Activated CD4-positive, alpha-beta T cell treated with anti-CD3 and anti-CD28 coated beads, Interleukin-2, amount 10 ng/mL, durations not matched to agents 7 days and 5 days (primary cell): ENCODE measurements at places on chromosomes 6 and 20.

DNA sequence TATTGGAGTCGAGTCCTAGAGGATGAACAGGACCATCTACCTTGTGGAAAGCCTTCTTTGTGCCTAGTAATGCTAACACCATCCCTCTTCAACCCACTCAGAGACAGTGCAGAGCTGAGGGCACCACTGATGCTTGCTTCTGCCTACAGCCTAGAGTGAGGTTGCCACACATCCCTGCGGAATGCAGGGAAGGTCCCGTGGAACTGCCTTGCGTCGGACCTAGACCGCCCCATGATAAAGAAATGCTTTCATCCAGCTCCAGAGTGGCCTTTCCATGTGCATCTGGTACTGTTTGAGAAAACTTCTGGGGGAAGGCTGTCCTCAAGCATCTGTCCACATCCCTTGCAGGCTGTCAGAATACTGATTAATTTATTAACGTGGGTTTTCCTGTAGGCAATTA lies 168.4 kb downstream of the PHACTR1 start:
- no peak for DNase-seq

DNA sequence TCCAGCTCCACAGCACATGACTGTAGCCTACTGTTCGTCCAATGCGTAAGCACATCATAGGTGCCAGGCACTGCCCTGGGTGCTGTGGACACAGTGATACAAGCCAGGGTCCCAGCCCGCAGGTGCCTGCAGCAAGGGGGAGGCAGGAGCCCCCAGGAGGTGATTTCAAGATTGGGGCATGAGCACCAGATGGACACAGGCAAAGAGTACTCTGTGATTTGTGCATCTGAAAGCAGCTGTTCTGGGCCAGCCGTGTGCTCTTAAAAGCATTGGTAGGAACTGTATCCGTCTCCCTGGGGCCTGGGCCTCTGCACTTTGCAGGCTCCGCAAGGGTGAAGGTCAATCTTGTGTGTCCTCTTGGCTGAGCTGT lies 149.8 kb downstream of the SYCP2 start:
- DNase-seq = no peak

DNA sequence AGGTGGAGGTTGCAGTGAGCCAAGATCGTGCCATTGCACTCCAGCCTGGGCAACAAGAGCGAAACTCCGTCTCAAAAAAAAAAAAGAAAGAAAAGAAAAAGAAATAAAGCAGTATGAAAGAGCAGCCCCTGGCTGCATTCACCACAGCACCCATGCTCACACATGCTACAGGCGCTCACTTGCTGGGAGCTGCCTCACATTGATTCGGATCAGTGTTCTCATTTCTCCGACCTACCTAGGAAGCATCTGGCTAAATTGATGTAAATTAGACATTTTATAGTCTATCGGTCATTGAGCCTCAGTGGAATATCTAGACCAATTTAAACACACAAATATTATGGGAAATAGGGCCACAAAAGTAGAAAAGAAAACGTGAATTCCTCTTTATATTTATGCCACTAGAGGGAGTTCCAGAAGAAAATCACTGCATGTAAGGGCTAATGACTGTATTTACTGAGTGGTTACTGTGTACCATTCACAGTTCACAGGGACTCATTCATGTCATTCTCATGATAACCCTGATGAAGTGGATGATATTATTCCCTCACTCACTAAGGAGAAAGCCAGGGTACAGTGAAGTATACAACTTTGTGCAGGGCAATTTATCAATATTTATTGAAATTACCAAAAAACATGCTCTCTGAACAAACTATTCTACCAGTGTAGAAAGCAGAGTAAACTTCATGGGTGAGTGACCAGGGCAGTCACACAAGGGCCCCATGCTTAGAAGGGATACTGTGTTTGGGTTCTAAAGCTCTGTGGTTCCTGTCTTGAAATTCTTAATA lies 5.3 kb upstream of the MOG start:
- no peak for DNase-seq

DNA sequence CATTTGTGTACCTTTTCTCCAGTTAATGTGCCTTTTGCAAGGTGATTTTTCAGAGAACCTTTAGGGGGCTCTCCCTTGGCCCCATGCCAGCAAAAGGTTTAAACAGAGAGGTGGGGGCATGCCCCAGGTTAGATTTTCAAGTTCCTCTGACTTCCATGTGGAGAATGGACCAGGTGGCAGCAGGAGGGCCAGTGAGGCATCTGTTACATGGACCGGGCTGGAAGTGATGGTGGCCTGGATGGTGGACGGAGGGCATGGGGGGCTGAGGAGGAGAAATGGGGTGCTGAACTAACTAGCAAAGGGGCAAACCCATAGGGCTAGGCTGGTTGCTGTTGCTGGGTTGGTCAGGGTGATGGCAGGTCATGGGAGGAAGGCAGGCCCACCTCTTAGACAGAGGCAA lies 20.7 kb upstream of the BPI start:
- no peak for DNase-seq

DNA sequence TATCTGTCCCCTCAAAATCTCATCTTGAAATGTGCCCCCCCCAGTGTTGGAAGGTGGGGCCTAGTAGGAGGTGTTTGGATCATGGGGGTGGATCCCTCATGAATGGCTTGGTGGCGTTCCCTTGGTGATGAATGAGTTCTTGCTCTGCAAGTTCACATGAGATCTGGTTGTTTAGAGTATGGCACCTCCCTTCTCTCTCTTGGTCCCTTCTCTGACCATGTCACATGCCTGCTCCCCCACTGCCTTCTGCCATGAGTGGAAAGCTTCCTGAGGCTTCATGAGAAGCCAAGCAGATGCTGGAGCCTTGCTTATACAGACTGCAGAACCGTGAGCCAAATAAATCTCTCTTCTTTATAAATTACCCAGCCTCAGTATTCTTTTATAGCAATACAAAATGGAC lies 70.9 kb downstream of the MAN1A1 start:
- no peak for DNase-seq

- DNase-seq = no peak
Measured at GRCh38 chr20:13771853-13772453, 12.8 kb downstream of the ESF1 start.

- no peak for DNase-seq
Measured at GRCh38 chr20:10622657-10623418, 51.0 kb downstream of the JAG1 start.

DNA sequence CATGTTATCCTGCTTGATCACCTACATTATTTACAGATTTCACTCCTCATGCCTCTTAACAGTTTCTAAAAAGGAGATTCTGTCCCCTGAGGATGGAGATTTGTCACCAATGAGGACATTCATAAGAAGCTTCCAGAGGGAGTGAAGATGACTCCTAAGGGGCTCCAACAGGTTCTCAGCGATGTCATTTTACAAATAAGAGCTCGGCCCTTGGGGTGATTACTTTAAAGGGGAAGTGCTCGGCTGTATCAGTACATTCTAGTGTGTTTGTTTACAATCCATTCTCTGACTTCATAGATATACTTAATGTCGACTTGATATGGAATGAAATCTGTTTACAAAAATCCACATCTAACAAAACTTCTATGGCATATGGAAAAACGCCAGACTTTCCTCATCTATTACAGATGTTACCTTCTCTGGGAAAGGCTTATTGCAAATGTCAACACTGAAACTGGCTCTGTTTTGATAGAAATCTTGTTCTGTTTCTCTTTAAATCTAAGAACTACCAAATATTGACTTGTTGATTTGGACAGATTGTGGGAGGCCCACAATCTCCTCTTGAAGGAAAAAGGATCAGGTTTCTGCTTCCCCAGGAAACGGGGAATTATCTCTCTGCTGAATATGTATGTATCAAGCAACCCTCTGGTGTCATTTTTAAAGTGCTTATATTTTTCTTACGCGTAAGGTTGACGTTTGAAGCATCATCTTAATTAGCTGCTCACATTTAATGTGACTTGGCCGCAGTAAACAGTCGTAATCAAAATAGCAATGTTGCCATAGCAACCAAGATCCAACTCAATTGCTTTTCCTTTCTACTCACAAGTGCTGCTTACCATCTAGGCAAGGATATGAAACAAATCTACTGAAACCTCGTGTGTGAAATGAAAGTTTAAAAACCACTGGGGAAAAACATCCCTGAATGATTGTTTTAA lies 95.7 kb downstream of the SHLD1 start:
- no peak for DNase-seq

DNA sequence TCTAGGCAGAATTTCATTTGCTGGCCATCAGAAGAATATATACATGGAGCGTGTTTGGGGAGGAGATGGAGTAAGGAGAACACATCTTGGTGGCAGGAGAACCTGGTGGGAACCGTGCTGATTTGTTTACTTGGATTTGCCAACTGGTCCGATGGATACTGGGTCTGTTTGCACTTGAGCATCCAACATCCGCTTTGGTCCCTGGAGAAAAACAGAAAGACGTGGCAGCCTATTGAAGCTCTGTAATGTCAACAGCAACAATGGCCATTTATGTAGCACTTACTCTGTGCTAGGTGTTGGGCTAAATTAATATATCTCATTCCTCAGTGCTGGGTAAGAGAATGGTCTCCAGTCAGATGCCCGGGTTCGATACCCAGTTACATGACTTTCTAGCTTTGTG lies 125.6 kb downstream of the BCAS1 start:
- no peak for DNase-seq

GRCh38 chr6:144617708-144618107 lies 332.6 kb downstream of the UTRN start:
- no peak for DNase-seq

DNA sequence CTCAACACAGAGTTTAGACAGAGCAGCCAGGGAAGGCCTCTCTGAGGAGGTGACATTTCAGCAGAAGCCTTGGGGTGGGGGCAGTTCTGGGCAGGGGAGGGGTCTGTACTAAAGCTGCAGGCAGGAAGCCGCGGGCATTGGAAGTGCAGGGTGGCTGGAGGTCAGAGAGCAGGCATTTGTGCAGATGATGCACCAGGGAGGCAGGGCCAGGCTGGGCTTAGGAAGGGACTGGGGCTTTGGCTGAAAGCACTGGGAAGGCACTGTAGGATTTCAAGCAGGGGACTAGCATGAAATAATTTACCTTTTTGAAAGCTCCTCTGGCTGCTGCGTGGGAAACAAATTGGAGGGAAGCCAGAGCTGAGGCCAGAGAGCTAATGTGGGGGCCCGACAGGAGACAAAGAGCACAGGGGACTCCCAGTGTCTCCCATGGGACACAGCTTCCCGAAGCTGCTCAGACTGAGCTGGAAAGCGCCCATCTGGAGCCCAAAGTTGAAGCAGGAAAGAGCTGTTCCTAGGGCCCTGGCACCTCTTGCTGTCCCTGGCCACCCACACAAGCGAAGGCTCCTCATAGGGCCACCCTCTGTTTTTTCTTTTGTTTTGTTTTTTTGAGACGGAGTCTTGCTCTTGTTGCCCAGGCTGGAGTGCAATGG lies 19.3 kb downstream of the ADA start:
- no peak for DNase-seq

DNA sequence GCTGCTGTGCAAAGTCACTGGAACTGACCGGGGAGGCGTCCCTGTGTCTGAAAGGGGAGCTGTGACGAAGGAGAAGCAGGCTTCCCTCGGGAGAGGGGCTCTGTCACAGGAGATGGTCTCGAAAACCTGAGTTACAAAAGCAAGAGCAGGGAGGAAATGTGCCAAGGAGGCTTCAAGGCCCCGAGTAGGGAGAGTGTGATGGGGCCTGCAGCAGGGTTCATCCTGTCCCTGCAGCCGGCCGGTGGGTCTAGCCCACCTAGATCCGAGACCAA lies 16.7 kb downstream of the DYNLT1 start:
- no peak for DNase-seq

- DNase-seq = no peak
Measured at GRCh38 chr6:160863782-160864181, 127.8 kb upstream of the MAP3K4 start.

GRCh38 chr6:163331245-163331644 lies 83.3 kb upstream of the QKI start:
- DNase-seq = no peak

DNA sequence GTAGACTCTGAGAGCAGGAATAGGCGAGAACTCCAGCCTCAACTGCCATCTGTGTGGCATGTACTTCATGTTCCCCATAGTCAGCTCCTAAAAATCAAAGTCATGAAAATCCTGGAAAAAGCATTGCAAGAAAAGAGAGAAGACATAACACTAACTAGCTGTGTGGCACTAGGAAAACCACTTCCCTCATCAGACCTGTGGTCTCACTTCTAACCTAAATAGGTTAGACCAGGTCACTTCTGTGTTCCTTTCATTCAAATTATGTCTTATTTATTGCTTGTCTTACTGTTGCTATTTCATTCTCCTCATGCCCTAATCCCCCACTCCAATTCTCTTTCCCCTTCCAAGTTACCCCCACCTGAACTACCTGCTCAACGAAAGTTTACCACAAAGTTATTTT lies 70.2 kb downstream of the TNFRSF21 start:
- no peak for DNase-seq

GRCh38 chr6:37759221-37760144 lies 60.0 kb upstream of the ZFAND3 start:
- DNase-seq = no peak

DNA sequence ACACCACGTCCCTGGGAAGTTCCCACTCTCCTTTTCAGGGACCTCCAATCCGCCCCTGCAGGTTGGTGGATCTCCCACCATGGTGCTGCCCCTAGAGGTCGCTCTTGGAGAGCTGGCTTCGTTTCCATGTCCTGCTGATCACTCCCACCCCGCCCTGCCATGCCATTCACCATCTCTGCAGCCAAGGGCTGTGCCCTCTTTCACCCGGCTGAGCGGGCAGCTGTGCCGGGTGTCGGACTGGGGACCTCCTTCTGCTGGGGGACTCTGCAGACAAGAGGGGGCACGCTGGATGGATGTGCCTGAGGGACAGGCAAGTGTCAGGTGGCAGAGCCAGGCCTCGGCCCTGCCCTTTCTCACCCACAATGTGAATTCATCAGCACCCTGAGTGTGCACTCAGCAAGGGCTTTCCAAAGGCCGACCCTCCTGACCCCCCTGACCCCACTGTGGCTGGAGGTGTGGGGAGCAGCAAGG lies 347.0 kb downstream of the CDH4 start:
- DNase-seq = no peak

DNA sequence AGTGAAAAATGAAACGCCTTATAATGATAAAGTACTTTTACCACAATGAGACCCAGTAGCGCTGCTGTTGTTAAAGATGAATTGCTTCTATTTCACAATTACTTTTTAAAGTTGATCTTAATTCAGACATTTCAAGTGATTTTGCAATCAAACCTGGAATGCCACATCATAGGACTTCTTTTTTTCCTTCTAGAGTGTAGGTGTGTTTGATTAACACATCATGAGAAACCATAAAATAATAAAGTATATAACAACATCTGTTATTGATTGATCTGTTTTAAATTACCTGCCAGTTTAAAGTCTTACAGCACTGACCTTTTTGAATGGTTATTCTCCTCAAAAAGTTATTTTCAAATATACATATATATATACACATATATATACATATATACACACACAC lies 38.6 kb downstream of the HEBP2 start:
- no peak for DNase-seq

- no peak for DNase-seq
Measured at GRCh38 chr6:49462599-49462926, 490 bp downstream of the MMUT start.

- DNase-seq = no peak
Measured at GRCh38 chr6:119669221-119669620, 319.7 kb upstream of the MAN1A1 start.

DNA sequence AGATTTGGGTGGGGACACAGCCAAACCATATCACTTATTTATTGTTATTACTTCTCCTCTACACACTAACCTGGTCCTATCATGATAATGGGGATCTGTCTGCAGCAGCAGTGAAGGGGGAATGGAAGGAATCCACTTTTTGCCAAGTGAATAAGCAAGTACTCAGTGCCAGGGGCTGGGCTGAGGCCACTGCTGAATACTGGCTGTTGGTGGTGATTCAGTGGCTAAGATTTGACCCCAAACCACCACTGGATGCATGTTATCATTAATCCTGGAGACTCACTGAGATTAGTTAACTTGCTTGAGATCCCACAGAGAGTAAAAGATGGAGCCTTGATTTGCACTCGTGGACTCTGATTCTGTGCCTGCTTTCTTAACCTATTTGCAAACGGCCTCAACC lies 127.7 kb downstream of the TSHZ2 start:
- DNase-seq = no peak
